ENCODE measurements at places on chromosomes 2 and 18. TPM values are rescaled to one million over a fixed set of nuclear protein-coding genes. Genes with fewer than 3 reads are reported as not detected.
A peak's percentile ranks its signal among the peaks of the same experiment; 100 is the strongest.

LRRTM1 gene
- total RNA-seq, result not detected

TMEM37 gene
- total RNA-seq, result 15.8 TPM

CD8B2 gene
- 0.09 TPM for total RNA-seq

BOLL gene
- not detected for total RNA-seq

KCNS3 gene
- 0.14 TPM for total RNA-seq

RAB6C gene
- not detected for total RNA-seq

IL36G gene
- total RNA-seq, result not detected

KLHL29 gene
- total RNA-seq, result 0.81 TPM

ASB18 gene
- total RNA-seq, result not detected

TSPYL6 gene
- not detected for total RNA-seq

GRCh38 chr2:5950736-5951135 is 258.6 kb downstream of the SOX11 start:
- DNase-seq, result no peak

GRCh38 chr2:36500072-36500471 is 97.9 kb downstream of the FEZ2 start:
- DNase-seq, result no peak

DNA sequence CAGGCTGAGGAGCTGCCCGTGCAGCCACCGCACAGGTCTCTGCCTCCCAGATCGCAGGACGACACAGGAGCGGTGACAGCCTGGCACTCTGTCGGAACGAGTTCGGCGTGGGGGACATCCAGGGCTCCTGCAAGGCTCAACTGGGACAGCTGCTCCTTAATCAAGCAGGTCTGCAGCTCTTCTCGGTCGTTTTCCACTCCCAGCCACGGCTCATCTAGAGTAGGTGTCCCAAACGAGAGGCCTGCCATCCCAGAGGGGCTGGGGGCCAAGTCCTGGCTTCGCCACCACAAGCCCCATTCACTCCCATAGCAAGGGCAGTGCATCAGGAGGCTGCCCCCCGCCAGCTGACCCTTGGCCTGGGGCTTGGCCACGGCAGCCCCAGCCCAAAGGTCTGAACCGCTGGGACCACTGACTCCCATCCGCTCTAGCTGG is 22.5 kb downstream of the PASK start:
- DNase-seq, result no peak

- no peak for DNase-seq
Measured at GRCh38 chr18:74836296-74837139, 238.8 kb downstream of the ZNF407 start.

DNA sequence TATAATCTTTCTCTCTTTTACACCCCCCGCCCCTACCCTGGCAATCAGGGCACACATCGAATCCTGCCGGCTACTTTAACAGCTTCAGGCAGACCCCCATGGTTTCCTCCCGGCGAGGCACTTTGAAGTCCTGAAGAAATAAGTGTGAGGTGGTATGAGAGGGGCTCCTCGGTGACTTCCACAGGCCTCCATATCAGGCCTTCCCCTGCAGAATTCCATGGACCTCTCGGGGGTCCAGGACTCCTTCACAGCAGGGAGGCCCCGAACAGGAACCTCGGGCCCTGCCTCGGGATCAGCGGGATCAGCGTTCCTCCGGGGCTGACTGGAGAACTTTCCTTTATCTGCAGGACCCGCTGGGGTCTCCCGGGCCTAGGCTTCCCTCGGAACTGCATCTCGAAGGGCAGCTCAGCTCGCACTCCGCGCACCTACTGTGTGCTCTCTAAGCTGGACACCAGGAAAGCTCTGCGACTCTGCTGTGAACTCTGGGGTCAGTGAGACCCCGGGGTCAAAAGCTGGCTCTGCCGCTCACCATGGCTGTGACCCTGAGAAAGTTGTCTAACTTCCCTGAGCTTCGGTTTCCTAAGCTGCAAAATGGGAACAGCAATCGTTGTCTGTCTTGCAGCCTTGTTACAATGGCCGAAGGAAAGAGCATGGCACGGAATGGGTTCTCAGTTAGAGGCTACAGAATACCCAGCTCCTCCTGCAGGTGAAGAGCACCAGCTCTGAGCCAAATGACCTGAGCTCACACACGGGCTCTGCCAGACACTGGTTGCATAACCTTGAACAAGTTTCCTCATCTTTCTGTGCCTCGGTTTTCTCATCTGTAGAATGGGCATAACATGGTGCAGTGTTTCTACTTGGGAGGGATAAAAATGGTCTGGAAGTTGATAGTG is 97.4 kb upstream of the ID2 start:
- no peak for DNase-seq

DNA sequence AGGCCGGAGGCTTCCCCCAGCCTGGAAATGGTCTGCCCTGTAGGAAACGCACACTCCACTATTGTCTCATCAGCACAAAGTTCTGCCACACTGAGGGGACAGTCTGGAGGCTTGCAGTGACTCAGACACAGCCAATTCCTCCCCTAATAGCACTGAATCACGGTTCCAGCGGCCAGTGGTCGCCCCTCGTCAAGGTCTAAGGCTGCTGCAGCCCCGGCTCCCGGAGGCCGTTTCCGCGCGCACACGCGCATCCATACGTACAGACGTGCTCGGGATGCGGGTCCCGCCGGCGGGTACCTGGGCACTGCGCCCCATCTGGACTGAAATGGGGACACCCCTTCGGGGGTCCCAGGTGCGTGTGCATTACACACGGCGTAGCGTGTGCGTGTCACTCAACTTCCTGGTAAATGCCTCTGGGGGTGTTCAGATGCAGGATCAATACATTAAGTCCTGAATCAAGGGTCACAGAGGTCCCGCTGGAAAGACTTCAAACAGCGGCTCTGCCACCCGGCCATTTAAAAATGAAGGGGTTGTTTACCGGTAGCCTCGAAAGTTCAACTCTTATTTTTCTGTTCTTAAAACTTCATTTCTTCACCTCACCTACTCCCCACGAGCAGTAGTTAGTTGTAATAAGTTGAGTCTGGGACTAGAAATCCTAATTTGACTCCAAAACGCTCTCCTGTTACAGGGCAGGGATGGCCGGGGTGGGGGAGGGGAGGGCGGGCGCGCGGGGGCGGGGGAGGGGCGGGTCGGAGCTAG is 572 bp upstream of the ZNF516 start:
- peak; percentile 12 for DNase-seq

- DNase-seq, result no peak
Measured at GRCh38 chr2:121043827-121044222, 241.2 kb downstream of the TFCP2L1 start.

DNA sequence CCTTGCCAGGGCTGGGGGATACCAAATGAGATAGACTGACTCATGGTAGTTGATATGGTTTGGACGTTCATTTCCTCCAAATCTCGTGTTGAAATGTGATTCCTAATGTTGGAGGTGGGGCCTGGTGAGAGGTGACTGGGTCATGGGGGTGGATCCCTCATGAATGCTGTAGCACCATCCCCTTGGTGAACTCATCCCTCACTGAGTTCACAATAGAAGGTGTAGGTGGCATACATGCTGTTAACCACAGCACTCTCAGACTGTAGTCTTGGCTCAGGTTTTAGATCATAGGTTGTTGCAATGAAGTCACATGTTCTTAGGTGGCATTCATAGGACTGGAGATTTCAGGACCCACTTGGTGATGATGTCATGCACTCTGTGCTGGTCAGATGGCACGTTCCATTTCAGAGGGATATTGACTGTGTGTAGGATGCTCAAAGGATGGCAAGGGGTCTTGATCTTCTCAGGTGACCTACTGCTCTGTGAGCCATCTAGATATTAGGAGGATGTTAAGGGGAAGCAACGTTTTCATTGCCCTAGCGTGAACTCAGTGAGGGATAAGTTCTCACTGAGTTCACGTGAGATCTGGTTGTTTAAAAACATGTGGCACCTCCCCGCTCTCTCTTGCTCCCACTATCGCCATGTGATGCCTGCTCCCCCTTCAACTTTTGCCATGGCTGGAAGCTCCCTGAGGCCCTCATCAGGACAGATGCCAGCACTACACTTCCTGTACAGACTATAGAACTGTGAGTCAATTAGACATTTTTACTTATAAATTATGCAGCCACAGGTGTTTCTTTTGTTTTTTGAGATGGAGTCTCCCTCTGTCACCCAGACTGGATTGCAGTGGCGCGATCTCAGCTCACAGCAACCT is 73.8 kb upstream of the ACAA2 start:
- DNase-seq, result no peak

DNA sequence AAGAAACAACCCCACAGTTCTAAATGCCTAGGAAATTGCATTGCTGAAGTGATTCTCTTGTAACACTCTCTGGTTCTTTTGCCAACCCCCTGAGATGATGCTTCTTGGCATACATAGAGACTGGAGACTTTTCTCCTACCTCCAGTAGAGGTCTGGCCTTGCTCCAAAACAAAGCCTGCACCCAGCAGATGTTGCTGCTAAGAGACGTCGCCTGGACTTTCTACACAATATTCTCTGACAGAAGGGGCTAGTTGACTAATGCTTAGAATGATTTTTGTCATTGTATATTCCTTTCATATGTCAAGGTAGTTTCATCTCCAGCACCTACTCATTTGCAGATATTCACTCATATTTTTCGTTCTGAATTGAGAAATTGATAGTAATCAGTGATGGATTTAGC is 24.6 kb downstream of the SOWAHC start:
- DNase-seq, result no peak

GRCh38 chr18:79988071-79988450 is 302 bp downstream of the TXNL4A start:
- DNase-seq, result peak; percentile 65

- no peak for DNase-seq
Measured at GRCh38 chr2:112047537-112048235, 7.4 kb upstream of the TMEM87B start.

GRCh38 chr2:230412846-230413245 is 3.2 kb upstream of the SP100 start:
- DNase-seq, result no peak

GRCh38 chr2:15647622-15648590 is 56.2 kb downstream of the DDX1 start:
- DNase-seq, result no peak

GRCh38 chr2:122451040-122451439 is 695.6 kb downstream of the TSN start:
- DNase-seq, result no peak

- DNase-seq, result no peak
Measured at GRCh38 chr2:227404585-227405271, 17.0 kb upstream of the SCYGR1 start.

GRCh38 chr2:224781400-224781799 is 65.2 kb upstream of the CCDC195 start:
- no peak for DNase-seq

GRCh38 chr2:36123995-36124394 is 231.6 kb upstream of the CRIM1 start:
- no peak for DNase-seq
